HCT116 (cell line): ENCODE measurements at places on chromosomes 12 and 14. TPM values are rescaled to one million over a fixed set of nuclear protein-coding genes. Genes with fewer than 3 reads are reported as not detected.

GRCh38 chr12:24705741-24706358 lies 243.1 kb downstream of the BCAT1 start:
- DNase-seq = no peak
- no peaks in the 10 kb centered on the region for H3K4me1 ChIP-seq
- H3K36me3 ChIP-seq = no peaks in the 10 kb centered on the region
- H3K27ac ChIP-seq = no peak overlapping the region
- H3K4me3 ChIP-seq = no peak overlapping the region

The TMEM63C gene
- total RNA-seq = 5.7 TPM

GRCh38 chr12:12244341-12244740 lies 22.5 kb downstream of the LRP6 start:
- no peak overlapping the region for H3K27ac ChIP-seq
- no peak overlapping the region for H3K4me3 ChIP-seq
- DNase-seq = no peak
- H3K4me1 ChIP-seq = no peaks in the 10 kb centered on the region
- H3K27me3 ChIP-seq = no peaks in the 10 kb centered on the region

The IRAK3 gene
- total RNA-seq = 0.12 TPM

The ATP2A2 gene
- 239 TPM for total RNA-seq
